ENCODE measurements at places on chromosomes 2 and 18. TPM values are rescaled to one million over a fixed set of nuclear protein-coding genes. Genes with fewer than 3 reads are reported as not detected.

Gene CHST10
- total RNA-seq: 18.6 TPM

Gene GALM
- 8.2 TPM for total RNA-seq

Gene SLC4A5
- total RNA-seq: not detected

Gene NPPC
- total RNA-seq: not detected

Gene SETBP1
- 12.6 TPM for total RNA-seq

Gene DSC1
- not detected for total RNA-seq

Gene DPP10
- not detected for total RNA-seq

GRCh38 chr2:119005051-119005450 is 63.1 kb downstream of the MARCO start:
- no peak for DNase-seq

- DNase-seq: no peak
These were observed 250.7 kb downstream of the LPIN1 start for GRCh38 chr2:11997142-11997541.

DNA sequence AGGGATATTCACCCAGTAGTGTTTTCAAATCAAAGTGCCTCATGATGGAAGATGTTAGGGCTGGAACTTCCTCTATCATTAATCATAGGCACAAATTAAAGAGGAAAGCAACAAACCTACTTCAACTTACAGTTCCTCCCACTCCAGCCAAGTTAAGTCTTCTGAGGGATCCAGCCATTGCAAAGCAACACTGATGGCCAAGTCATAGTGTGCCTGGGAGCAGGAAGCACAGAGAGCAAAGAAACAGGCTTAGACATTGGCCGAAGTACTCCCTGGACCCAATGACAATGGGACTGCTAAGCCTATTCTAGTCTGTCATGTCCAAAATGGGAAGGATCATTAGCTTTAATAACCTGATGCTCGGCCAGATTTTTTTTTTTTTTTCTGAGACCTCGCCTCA is 7.0 kb downstream of the C2orf80 start:
- DNase-seq: no peak

- no peak for DNase-seq
These were observed 10.4 kb downstream of the ALK start for GRCh38 chr2:29910960-29911359.

- no peak for DNase-seq
These were observed 115.6 kb downstream of the LPIN1 start for GRCh38 chr2:11862049-11862448.

DNA sequence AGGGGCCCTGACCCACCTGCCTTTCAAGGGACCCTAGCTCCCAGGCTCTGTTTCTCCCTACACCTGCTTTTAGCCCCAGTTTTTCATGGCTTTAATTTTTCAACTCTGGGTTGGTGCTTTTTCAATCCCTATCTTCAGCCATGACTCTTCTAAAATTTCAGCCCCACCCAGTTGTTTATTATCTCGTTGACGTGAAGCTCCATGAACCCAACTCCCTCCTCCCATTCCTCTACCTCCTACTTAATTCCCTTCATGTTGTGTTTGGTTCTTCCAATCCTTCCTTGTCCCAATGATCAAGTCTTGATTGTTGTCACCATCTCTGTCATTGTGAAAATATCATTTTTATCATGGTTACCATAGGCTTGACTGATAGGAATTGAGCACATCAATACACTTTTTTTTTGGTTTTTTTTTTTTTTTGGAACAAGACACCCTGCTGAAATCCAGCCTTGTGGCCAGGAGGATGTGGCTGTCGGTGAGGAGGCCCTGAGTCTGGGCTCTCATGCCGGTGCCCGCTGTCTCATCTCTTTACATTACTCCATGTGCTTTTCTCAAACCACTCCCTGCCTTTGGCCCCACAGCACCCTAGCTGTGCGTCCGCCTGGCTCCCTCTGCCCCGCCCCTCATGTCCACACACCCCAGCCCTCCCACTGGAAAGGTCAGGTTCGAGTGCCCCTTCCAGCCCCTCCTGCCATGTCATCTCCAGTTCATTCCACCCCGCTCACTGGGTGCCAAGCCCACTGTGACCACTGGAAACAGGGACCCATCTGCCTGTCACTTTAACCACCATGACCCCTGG is 39.3 kb downstream of the NAPG start:
- no peak for DNase-seq

DNA sequence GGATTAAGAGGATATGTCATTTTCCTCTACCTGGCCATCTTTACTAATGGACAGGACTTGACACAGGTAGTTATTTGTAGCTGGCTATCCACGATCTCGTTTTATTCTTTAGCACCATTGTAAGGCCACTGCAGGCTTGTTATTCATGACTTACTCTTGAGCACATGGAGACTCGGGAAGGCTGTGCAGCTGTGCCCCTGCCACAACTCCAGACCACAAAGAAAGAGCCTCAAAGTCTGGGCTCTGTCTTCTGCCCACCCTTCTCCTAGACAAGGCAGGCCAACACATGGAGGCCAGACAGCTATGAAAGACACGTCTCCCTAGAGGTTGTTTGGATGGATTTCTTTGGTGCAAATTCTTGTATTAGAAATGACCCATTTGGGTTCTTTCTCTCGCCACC is 133.8 kb downstream of the NAPG start:
- no peak for DNase-seq

- no peak for DNase-seq
These were observed 86.0 kb downstream of the RAPGEF4 start for GRCh38 chr2:172821370-172822338.

DNA sequence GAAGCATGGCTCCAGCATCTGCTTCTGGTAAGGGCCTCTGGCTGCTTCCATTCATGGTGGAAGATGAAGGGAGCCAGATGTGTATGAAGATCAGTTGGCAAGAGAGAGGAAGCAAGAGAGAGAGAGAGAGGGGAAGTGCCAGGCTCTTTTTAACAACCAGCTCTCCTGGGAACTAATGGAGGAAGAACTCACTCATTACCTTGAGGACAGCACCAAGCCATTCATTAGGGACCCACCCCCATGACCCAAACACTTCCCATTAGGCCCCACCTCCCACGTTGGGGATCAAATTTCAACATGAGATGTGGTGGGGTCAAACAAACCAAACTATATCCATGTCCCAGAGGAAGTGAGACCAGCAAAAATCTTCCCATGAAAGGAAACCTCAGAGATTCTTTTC is 124.8 kb upstream of the SIX2 start:
- DNase-seq: no peak

DNA sequence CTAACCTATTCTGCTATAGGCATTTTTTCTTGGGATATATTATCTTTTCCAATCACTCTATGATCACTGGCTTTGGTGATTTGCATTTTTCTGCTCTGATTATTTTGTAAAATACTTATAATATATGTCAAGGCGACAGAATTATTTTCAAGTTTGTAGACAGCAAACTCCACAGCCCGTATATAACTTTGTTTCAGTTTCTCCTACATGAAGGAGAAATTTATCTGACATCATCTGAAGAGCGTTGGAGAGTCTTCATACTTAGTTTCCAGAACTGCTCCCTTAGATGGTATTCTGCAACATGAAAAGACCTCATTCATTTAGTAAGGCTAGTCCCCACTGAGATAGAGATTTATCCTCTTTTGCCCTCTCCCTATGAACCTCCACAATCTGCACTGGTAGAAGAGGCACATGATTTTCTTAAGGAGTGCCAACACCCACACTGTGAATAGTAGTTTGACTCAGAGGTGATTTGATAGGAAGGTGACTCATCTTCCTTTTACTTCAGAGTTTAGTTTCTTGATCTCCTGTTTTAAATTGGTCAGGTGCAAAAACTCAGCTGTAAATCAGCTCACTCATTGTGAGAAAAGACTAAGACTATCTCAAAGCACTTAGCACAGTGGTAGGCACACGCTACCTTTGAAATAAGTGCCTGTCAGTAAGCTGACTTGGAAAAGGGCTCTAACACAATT is 1848.6 kb upstream of the CELF4 start:
- DNase-seq: no peak

- no peak for DNase-seq
These were observed 3.0 kb downstream of the FEV start for GRCh38 chr2:218981881-218982585.

DNA sequence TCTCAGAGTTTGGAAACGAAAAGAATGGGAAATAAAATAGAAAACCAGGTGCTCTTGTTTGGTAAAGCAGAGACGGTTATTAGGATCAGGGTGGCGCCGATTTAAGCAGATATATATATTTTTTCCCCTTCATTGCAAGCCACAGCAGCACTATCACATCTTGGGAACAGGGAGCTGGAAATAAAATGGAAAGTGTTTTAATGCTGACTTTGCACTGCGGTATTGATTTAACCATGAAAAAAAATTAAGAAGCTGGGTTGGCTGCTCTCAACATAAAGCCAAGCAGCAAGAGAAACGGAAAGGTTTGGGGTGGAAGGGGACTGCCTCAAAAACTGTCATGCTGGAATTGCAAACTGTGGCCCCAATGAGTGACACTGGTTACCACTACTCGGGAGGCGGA is 102.7 kb upstream of the ZBTB14 start:
- no peak for DNase-seq

- no peak for DNase-seq
These were observed 475.5 kb downstream of the SOX11 start for GRCh38 chr2:6167592-6168138.

DNA sequence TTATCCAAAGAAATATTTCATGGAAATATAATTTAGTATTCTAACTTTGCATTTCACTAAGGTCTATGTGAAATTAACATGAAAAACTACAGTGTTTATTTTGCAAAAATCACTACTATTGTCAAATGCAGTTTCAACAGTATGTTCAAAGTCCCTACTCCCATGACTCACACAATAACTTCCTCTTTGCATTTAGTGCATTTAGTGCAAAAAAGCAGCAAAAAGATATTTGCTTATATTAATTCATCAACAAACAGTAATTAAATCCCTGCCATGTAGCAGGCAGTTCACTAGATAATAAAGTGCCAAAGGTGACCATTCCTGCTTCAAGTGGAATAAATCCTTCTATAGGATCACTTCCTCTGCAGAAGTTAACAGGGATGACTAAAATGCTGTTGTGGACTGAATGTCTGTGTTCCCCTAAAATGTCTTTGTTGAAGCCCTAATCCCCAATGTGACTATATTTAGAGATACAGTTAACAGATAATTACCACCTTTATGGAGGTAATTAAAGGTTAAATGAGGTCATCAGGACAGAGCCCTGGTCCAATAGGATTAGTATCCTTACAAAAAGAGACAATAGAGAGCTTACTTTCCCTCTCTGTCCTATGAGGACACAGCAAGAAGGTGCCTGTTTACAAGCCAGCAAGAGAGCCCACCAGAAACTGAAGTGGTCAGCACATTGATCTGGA is 61.7 kb downstream of the STK39 start:
- no peak for DNase-seq

DNA sequence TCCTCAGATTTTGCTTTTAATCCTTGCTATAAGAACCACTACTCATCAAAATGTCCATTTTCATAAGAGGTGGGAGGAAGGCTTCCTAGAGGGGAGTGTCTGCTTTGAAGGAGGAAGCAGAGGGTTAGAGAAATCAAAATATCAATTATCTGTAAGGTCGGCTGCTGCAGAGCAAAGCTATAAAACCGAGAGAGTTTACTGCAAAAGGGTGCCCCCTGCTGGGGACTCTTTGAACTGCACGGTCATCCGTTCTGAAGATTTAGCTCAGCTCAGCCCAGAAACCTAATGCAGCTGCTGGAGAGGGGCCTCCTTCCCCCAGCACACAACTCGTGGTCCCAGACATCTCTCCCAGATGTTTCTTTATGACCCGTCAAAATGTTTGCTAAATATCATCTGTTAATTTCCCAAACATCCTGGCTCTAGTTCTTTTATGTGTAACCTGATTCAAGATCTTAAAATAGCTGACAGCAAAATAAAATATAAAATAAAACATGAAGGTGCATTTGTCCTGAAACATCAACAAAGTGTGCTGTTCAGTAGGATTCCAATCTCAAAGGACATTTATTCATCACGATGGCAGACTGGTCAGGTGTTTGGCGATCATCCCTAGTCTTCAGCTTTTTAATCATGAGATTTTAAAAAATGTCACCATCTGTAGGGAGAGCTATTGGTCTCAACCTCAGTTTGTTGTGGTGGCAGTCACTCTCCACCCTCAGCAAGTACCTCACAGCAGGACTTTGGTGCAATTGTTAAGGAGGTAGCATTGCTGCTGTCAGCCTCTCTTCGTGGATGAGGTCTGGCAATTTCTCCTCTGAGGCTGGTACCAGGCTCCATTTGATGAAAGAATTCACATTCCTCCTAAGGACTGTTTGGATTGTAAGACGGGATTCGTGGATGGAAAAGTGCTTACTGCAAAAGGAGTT is 185.9 kb downstream of the MTX2 start:
- DNase-seq: peak; percentile 81

DNA sequence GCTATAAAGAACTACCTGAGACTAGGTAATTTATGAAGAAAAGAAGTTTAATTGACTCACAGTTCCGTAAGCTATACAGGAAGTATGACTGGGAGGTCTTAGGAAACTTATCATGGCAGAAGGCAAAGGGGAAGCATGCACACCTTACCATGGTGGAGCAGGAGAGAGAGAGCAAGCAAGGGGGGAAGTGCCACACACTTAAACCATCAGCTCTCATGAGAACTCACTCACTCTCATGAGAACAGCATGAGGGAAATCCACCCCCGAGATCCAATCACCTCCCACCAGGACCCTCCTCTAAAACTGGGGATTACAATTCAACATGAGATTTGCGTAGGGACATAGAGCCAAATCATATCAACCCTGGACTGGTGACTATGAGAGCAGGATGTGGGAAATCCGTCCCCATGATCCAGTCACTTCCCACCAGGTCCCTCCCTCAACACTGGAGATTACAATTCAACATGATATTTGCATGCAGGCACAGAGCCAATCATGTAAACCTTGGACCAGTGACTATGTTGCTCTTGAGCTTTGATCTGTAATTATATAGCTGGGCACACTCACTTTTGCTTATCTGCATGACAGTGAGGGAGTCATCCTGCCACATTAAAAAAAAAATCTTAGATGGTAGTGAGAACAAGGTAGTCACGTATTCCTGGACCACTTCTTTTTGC is 12.9 kb downstream of the ADAM23 start:
- no peak for DNase-seq

DNA sequence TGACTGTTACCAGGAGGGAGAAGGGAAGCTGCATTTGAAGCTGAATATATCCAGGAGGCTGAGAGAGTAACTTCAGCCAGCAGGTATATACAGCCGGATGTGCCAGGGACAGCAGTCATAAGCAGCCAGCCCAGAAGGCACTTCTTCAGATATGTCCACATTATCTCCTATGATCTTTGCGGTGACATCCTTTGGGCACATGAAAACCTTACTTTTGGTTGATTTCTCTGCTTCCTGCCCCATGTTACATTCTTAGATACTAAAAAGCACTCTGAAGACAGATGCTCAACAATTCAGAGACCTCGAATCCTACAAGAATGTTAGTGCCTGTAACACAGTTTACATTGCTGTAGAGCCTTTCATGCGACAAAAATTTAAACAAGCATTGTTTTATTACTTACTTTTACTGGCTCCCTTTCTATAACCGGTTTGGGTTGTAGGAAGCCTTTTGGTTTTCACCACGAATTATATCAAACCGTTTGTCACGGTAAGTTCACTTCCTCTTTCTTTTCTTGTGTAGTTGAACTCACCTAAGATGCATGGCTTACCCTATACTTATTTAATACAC is 50.3 kb upstream of the TLK1 start:
- no peak for DNase-seq

- no peak for DNase-seq
These were observed 18.0 kb downstream of the COLEC11 start for GRCh38 chr2:3612639-3613523.

GRCh38 chr2:219723311-219723710 is 95.9 kb downstream of the SLC4A3 start:
- no peak for DNase-seq

All from SJSA1 (cell line).